ENCODE measurements at places on chromosomes 7 and 10.

GRCh38 chr10:112631501-112632400, 184.7 kb downstream of the VTI1A start:
- no peak for DNase-seq

- DNase-seq: no peak
These were observed 1.0 kb downstream of the PRR15 start for GRCh38 chr7:29564496-29565223.

GRCh38 chr10:119521443-119522204, 20.9 kb downstream of the RGS10 start:
- DNase-seq: no peak

DNA sequence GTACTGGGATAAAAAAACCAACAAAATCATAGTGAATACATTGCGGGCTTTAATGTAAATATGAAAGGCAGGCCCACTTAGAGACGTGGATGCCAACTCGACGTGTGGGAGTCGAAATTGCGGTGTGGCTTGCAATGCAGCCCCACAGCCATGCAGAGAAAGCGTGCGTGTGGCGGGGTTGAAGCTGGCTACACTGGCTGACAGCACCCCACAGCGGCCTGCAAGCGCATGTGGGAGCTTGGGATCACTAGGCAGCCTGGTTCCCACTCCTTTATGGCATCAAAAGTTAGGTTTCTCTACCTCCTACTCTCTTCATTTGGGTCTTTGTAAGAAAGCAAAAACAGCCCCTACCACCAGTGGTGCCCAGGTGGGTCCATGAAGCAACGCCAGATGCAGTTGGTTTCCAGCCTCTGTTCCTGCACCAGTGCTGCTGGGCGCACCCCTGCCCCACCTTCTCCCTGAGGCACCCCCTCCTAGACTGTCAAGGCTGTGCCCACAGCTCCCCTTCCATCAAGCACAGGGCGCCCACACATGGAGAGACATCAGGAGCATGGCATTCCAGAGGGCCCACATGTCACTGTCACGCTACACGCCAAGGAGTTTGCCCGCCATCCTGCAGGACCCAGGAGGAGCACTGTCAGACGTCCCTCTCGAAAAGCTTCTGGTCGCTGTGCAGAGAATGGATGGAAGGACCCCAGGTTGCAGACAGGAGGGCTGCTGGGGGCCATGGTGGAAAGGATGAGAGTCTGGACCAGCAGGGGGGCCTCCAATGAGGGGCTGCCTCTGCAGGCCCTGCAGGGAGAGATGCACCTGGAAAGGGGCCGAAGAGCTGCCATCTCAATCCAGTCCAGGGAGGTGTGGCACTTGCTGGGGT, 142.9 kb downstream of the PAXIP1 start:
- DNase-seq: no peak

GRCh38 chr10:23478570-23478969, 39.7 kb downstream of the OTUD1 start:
- no peak for DNase-seq

All from CD4-positive, alpha-beta T cell treated with Interferon alpha-2 for 1 hour (primary cell).